Stimulated activated naive CD4-positive, alpha-beta T cell treated with Interleukin-2 at 50 U/mL for 16 hours (primary cell): ENCODE measurements at places on chromosomes 12 and 14.
A peak's percentile ranks its signal among the peaks of the same experiment; 100 is the strongest.

GRCh38 chr12:52837781-52838608 is 3.9 kb upstream of the KRT79 start:
- DNase-seq: no peak

- DNase-seq: no peak
Measured at GRCh38 chr12:114697741-114698565, 14.0 kb upstream of the TBX3 start.

GRCh38 chr14:69701291-69701690 is 65.7 kb upstream of the SRSF5 start:
- DNase-seq: no peak

GRCh38 chr12:51188359-51189051 is 15.6 kb upstream of the TFCP2 start:
- no peak for DNase-seq

- no peak for DNase-seq
Measured at GRCh38 chr14:20470603-20470901, 1.3 kb downstream of the PNP start.

- DNase-seq: no peak
Measured at GRCh38 chr12:73445658-73446324, 1091.8 kb upstream of the ATXN7L3B start.

GRCh38 chr12:103997286-103997900 is 31.7 kb downstream of the TDG start:
- DNase-seq: no peak

DNA sequence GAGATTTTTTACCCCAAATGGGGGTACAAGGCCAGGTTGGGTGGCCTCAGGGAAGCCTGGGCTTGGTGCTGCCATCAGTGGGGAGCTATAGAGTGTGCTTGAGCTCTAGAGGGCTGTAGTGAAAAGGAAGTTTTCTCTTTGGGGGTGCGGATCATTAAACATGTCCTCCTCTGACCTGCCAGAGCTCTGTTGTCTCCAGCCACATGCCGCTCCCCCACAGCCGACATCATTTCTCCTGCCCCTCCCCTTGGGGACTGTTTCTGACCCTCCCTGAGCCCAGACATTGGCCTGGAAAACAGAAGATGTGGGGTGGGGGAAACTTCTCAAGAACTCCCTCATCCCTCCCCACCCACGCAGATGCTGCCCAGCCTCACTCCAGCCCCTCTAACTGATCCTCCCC is 25.3 kb downstream of the DTX1 start:
- DNase-seq: no peak

DNA sequence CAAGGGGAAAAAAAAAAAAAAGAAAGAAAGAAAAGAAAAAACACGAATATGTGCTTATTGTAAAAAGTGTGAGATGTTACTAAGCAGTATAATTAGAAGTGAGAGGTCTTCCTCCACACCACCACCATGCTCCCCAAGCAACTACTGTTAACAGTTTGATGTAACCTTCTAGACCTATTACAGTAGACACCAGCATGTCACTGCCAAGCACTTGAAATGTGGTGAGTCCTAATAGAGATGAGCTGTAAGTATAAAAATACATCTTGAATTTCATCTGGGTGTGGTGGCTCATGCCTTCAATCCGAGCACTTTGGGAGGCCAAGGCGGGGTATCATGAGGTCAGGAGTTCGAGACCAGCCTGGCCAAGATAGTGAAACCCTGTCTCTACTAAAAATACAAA is 8.1 kb upstream of the SNRNP35 start:
- DNase-seq: no peak

- no peak for DNase-seq
Measured at GRCh38 chr12:87828382-87828973, 200.7 kb downstream of the C12orf50 start.

DNA sequence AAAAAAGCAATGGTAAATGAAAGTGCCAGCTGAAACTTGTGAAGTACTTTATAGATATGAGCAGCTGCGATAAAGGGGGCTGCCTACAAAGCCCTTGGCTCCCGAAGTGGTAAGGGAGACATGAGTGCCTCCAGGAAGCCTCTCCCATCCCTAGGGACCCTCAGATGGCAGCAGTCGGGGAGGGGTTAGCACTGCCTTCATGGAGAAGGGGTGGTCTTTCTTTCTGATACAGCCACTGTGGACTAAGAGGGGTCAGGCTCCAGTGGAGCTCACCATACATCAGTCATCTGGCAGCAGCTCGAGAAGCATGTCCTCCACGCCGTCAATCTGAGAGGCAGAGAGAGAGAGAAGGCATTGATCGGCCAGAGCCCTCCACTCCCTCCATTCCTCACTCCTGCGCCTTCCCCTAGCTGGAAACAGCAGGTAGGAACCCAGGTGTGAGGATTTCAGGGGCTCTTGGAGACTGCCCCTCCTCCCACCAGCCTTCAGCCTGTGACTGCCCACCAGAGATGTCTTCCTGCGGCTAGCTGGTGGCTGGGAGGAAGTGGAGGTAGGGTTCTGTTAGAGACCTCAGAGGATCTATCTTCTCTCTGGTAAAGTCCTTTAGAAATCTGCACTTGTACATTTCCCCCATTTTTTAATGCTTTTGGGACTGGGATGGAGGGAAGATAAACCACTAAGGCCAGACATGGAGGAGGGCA is 2.3 kb downstream of the TCL1A start:
- DNase-seq: no peak

DNA sequence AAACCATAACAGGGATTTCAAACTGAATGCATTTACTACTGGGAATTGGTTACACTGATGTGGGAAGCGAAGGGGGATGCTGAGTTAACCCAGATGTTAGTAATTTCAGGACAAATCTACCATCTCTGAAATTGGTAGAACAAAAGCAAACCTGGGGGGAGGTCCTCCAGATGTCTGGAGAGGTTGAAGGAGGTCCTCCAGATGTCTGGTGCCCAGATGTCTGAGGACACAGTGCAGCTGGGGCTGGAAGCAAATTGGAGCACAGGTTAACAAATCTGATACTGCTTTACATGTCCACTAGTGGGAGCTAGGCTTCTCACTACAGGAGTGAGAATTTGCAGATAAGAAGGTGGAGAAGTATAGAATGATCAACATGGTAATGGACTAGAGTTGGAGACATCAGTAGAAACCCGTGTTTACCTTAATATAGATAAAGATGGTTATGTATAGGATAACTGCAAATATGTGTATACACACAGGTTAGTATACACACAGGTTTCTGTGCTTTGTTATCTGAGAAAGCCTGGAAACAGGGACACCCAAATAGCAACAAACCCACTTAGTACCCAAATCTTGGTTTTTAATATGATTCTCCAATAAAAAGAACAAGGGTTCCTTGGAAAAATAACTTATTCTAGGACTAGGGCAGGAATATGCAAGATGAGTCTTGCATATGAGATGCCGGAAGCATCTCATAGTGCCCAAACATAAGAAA is 162.5 kb downstream of the C12orf50 start:
- no peak for DNase-seq

GRCh38 chr14:44961151-44961553 is 595 bp downstream of the KLHL28 start:
- DNase-seq: peak; percentile 61

- no peak for DNase-seq
Measured at GRCh38 chr14:91654836-91655235, 77.0 kb downstream of the CATSPERB start.

DNA sequence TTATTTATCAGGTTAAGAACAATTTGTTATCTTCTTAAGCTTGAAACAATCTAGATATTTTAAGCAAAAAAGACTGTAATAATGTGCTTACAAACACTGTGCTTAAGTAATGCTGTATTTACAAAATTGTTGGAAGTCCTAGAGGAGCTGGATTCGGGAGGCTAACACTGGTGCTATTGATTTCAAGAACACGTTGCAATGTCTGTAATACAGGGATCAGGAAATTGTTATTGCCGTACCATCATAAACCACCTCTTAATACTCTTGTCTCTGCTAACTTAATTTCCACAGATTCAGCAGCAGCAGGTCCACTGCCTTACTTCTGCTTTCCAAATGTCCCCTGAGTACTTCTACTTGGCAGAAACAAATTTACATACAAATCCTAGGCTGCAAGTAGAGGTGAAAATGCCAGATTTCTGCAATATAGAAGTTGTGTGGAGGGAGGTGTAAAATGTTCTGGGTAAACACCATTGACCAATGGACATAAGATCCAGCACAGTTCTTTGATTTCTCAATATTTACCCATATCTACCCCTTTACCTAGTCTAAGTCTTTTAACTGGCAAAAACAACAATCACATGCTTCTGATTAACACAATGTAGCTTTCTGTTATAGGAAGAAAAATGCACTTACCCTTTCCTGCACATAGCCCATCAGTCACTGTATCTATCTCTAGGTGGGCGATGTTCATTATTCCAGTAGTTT is 663.4 kb downstream of the TMTC2 start:
- DNase-seq: no peak

DNA sequence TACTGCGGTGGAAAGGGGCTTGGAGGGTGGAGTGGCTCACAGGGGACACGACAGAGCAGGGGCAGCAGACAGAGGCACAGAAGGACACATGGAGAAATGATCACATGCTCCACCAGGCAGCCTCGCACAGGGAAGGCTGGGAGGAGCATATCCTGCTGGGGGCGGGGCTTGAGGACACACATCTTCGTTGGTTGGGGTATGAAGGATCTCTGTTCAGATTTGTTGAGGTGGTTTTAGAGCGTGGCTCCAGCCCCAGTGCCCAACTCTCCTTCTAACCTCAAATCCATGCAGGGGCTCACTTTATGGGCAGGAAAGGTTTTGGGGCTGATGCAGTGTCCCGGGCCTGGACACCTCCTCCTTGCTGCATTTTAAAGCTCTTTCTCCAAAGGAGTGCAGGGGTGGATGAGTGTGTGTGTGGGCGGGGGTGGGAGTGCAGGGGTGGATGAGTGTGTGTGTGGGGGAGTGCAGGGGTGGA is 733 bp upstream of the P3H3 start:
- DNase-seq: peak; percentile 38

GRCh38 chr14:100142073-100143040 is 17.1 kb downstream of the DEGS2 start:
- DNase-seq: no peak

DNA sequence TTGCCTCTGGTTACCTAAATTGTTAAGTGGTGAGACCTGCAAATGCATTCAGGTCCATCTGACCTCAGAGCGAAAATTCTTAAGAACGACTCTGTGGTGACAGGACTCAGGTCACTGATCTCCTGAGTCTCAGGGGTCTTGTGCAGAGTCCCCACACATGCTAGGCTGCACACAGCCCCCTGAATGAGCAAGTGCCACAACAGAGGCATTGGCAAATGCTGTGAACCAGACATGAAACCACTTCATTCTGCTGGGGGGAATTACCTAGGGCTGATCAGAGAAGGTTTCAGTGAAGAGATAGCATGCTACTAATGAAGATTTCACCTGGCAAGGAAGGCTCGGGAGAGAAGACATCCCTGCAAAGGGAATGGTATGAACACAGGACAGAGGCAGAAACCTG is 281.6 kb downstream of the ITPR2 start:
- no peak for DNase-seq

GRCh38 chr14:53570411-53571387 is 385.9 kb downstream of the BMP4 start:
- no peak for DNase-seq

GRCh38 chr14:52312931-52313355 is 1.2 kb upstream of the PTGER2 start:
- no peak for DNase-seq

- no peak for DNase-seq
Measured at GRCh38 chr14:60981633-60982455, 799 bp downstream of the SLC38A6 start.

- DNase-seq: no peak
Measured at GRCh38 chr12:108973629-108974152, 47.2 kb downstream of the SVOP start.

GRCh38 chr12:129101404-129101803 is 248.1 kb downstream of the GLT1D1 start:
- DNase-seq: no peak

- DNase-seq: no peak
Measured at GRCh38 chr12:110874781-110875180, 28.0 kb downstream of the CCDC63 start.

GRCh38 chr14:91493169-91493568 is 16.9 kb downstream of the PPP4R3A start:
- no peak for DNase-seq

- DNase-seq: no peak
Measured at GRCh38 chr12:124577986-124578385, 10.6 kb upstream of the NCOR2 start.

DNA sequence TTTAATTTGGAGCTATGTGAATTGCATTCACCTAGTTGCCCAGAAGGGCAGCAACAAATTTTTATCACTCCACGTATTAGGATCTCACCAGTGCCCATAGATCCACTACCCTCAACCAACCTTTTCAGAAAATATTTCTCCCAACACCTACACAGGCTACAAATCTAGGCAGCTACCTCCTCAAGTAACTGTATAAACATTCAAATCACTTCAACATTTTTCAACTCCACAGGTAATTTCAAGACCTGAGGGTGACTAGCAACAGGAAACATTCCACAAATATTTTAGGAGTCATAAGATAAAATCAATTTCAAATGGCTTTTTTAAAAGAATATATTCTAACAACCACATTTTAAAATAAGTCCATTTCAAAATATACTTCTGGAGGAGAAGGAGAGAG is 12.9 kb downstream of the PHLDA1 start:
- no peak for DNase-seq

GRCh38 chr12:128727999-128728398 is 95.8 kb downstream of the SLC15A4 start:
- DNase-seq: no peak

DNA sequence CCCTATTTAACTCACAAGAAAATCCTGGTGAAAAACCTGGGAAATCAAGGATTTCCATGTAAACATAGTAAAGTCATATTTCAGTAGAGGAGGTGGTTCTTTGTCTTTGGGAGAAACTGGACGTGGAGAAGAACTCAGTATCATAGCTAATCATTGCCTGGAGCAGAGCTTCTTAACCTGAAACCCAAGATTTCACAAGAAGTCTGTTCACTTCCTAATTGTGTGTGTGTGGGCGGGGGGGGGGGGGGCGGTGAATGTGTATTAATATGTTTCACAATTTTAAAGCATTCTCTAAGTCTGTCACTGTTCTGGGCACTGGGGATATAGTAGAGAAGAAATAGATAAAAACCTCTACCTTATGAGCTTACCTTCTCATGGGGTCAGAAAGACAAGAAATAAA is 96.7 kb upstream of the PPP4R3A start:
- DNase-seq: no peak

GRCh38 chr12:50018968-50019367 is 6.3 kb downstream of the RACGAP1 start:
- no peak for DNase-seq

- no peak for DNase-seq
Measured at GRCh38 chr14:63174760-63175191, 29.5 kb upstream of the RHOJ start.

DNA sequence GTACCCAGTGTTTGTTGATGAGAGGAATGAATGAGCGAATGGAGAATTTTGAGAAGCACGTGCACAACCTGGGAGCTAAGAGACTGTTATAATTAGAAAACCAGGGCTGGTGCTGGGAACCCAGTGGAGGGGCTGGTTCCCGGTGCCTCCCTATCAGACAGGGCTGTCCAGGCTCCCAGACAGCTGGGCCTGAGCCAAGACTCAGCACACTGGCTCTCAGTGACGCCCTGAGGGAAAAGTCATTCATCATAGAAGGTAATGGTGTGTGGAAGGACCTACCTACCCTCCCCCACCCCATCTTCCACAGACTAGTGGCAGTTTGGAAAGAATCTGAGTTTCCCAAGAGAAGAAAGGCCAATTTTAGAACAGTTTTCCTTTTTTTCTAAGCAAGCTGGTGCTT is 34.7 kb downstream of the KCNA5 start:
- no peak for DNase-seq
